ENCODE measurements at places on chromosomes 7 and 10.

- no peak for DNase-seq
- no peak overlapping the region for H3K4me3 ChIP-seq
- H3K36me3 ChIP-seq, result no peaks in the 10 kb centered on the region
- no peaks in the 10 kb centered on the region for H3K4me1 ChIP-seq
Observed at GRCh38 chr10:62996925-62997324, 136.2 kb upstream of the NRBF2 start.

DNA sequence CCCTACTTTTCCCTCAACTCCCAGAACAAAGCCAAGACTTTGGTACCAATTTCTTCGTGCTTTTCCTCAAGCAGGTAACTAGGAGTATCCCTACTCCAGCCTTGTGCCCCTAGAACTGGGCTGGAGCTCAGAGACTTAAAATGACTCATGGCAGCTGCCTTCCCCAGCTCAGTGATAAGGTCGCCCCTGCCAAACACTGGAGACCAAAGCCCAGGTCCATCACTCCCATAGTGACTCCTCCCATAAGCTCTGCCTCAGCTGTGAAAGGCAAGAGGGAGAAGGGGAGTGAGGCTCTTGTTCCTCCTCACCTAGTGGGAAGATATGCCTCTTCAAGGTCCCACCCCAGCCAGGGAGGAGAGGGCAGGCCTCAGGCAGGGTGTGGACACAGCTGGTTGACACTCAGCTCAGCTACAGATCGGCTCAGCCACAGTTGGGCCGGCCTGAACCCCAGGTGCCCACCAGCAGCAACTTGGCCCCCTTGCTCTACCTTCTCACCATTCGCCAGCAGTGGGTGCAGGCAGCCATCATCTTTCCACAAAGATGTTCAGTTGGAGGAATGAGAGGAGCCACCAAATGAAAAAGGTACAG is 13.8 kb upstream of the CYREN start:
- DNase-seq, result no peak
- H3K36me3 ChIP-seq, result peaks cover 6% of the 10 kb centered on the region
- no peaks in the 10 kb centered on the region for H3K4me1 ChIP-seq
- H3K27ac ChIP-seq, result no peak overlapping the region
- H3K27me3 ChIP-seq, result no peaks in the 10 kb centered on the region
- H3K4me3 ChIP-seq, result no peak overlapping the region

GRCh38 chr7:138125598-138126111 is 49.4 kb downstream of the AKR1D1 start:
- DNase-seq, result no peak
- H3K27me3 ChIP-seq, result no peaks in the 10 kb centered on the region
- no peak overlapping the region for H3K27ac ChIP-seq
- H3K36me3 ChIP-seq, result no peaks in the 10 kb centered on the region
- H3K4me1 ChIP-seq, result no peaks in the 10 kb centered on the region
- H3K4me3 ChIP-seq, result no peak overlapping the region

DNA sequence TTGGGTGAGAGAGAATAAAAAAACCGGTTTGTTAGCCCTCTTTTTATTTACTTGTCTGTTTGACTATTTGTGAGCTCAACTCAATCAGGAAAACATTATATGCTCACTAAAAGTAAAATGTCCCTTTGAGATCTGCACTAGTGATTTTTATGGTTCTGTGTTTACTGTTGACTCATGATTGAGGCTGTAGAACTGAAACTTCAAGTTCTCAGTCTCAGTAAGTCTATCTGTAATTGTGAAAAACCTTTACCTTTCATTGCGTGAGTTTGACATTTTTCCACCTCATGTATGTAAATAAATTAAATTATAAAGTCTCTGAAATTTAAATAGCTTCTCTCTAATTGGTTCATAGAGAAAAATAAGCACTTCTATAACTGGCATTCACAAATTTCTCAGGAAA is 17.0 kb upstream of the CASD1 start:
- no peak overlapping the region for H3K27ac ChIP-seq
- H3K4me1 ChIP-seq, result no peaks in the 10 kb centered on the region
- H3K4me3 ChIP-seq, result no peak overlapping the region
- H3K27me3 ChIP-seq, result no peaks in the 10 kb centered on the region
- no peaks in the 10 kb centered on the region for H3K36me3 ChIP-seq

- no peaks in the 10 kb centered on the region for H3K36me3 ChIP-seq
- H3K4me3 ChIP-seq, result no peak overlapping the region
- no peaks in the 10 kb centered on the region for H3K4me1 ChIP-seq
- no peak overlapping the region for H3K27ac ChIP-seq
- DNase-seq, result no peak
Observed at GRCh38 chr10:127968659-127969058, 61.8 kb downstream of the PTPRE start.

- no peak overlapping the region for H3K27ac ChIP-seq
- H3K4me1 ChIP-seq, result no peaks in the 10 kb centered on the region
- no peak overlapping the region for H3K4me3 ChIP-seq
- no peaks in the 10 kb centered on the region for H3K27me3 ChIP-seq
Observed at GRCh38 chr7:121138262-121138933, 149.9 kb downstream of the CPED1 start.

- peaks cover 2% of the 10 kb centered on the region for H3K4me1 ChIP-seq
- no peak for DNase-seq
- peak overlapping the region; percentile 81 for H3K27ac ChIP-seq
- H3K4me3 ChIP-seq, result peak overlapping the region; percentile 46
Observed at GRCh38 chr7:55963584-55964168, 709 bp upstream of the NIPSNAP2 start.

GRCh38 chr10:67076144-67076543 is 150.3 kb downstream of the LRRTM3 start:
- no peak overlapping the region for H3K27ac ChIP-seq
- H3K4me3 ChIP-seq, result no peak overlapping the region
- no peak for DNase-seq
- H3K27me3 ChIP-seq, result no peaks in the 10 kb centered on the region

DNA sequence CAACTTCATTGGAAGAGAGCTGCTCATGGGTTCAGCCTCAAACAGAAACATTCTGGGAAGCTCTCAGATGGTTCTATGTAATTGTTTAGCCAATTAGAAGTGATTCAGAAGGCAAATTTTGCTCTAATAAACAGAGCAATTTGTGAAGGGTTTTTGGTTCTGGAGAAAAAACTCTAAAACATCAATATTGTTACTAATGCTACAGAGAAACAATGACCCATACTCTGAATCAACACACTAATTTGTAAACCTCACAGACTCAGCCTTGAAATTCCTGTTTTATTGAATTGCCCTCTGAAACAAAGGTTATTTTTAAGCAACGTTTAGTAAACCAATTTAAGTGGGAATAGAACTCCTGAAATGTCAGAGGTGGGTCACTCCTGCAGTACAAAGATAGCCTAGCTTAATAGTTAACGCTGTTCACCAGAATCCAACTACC is 171.6 kb upstream of the SVIL start:
- no peaks in the 10 kb centered on the region for H3K4me1 ChIP-seq
- DNase-seq, result no peak
- H3K36me3 ChIP-seq, result no peaks in the 10 kb centered on the region
- H3K27ac ChIP-seq, result no peak overlapping the region
- peaks cover 11% of the 10 kb centered on the region for H3K27me3 ChIP-seq
